ENCODE measurements at places on chromosomes 1 and 21.

GRCh38 chr1:150966011-150966410 lies 8.6 kb downstream of the CERS2 start:
- no peak for DNase-seq

DNA sequence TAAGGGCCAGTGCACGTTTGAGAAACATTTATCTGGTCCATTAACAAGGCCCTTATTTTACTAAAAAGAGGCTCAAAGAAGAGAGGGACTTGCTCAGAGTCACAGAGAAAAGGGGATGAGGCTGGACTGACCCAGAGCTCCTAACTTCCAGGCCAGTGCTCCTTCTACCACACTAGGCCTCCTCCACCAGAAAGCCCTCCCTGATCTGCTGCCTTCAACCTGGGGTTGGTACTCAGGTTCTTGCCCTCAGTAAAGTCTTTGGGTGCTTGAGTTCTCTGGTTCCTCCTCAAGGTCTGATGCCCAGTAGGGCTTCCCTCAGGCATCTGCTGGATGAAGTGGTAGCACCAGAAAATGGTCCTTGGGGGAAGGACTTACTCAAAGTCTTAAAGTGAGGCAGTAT lies 26.0 kb downstream of the TTC39A start:
- DNase-seq, result no peak

- no peak for DNase-seq
Observed at GRCh38 chr1:232287676-232288569, 342.0 kb downstream of the SIPA1L2 start.

DNA sequence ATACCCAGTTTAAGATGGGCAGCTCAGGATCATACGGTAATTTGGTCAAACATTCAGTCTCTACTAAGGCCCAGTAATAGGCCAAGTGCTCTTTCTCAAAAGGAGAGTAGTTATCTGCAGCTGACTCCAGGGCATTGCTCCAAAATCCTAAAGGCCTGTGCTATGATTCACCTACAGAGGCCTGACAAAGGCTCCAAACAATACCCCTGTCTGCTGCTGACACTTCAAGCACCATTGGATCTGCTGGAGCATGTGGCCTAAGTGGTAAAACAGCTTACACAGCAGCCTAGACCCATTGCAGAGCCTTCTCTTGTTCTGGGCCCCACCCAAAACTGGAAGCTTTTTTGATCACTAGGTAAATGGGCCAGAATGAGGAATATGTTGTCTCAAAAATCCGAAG lies 22.8 kb downstream of the SLAMF7 start:
- DNase-seq, result no peak

GRCh38 chr1:109634771-109635750 lies 15.4 kb downstream of the AMPD2 start:
- DNase-seq, result no peak

DNA sequence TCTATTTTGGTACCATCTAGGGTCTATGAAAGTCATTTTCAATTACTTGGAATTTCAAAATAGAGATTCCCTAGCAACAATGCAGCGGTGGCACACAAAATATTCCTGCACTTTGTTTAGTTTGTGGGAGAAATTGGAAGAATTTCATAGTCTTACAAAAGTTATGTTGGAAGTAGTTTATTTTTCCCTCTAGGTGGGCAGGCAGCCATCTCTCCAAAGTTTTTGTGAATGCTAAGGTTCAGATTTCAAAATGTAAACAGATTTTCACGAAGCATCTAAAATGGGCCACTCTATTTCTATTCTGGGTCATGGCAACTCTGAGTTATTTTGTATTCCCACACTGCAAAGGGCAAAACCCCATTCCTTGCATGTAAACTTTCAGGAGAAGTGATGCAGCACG lies 8.0 kb downstream of the SMCP start:
- no peak for DNase-seq

- no peak for DNase-seq
Observed at GRCh38 chr21:42733037-42733627, 79.7 kb downstream of the PDE9A start.

- DNase-seq, result no peak
Observed at GRCh38 chr1:55531644-55532043, 316.5 kb upstream of the USP24 start.

GRCh38 chr1:164716992-164717703 lies 158.2 kb downstream of the PBX1 start:
- DNase-seq, result no peak

DNA sequence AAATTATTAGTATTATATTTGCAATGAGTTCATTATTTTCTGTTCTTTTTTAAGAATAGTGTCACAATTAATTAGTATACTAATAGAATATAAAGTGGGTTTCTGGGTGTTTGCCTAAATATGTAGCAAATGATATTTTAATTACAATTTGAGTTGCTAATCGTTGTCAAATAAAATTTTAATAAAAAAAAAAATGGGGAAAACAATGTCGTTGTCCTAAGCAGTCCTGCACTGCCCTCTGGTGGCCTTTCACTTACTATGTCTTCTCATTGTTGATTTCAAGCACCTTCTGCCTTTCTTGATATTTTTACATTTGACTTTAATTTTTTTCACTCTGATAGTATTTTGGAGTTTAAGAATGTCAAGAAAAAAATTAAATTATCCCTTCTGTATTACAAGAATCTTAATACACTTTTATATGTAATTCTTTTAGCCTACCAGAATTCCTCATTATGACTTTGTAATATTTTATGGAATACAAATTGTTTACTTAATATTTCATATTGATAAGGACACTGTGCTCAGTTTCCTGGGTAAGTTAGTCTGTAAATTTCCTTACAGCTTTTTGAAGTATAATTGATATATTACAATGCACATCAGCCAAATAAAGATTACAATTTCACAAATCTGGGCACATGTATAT lies 104.5 kb upstream of the FMN2 start:
- DNase-seq, result no peak

GRCh38 chr1:46401154-46401913 lies 7.2 kb downstream of the FAAH start:
- no peak for DNase-seq

DNA sequence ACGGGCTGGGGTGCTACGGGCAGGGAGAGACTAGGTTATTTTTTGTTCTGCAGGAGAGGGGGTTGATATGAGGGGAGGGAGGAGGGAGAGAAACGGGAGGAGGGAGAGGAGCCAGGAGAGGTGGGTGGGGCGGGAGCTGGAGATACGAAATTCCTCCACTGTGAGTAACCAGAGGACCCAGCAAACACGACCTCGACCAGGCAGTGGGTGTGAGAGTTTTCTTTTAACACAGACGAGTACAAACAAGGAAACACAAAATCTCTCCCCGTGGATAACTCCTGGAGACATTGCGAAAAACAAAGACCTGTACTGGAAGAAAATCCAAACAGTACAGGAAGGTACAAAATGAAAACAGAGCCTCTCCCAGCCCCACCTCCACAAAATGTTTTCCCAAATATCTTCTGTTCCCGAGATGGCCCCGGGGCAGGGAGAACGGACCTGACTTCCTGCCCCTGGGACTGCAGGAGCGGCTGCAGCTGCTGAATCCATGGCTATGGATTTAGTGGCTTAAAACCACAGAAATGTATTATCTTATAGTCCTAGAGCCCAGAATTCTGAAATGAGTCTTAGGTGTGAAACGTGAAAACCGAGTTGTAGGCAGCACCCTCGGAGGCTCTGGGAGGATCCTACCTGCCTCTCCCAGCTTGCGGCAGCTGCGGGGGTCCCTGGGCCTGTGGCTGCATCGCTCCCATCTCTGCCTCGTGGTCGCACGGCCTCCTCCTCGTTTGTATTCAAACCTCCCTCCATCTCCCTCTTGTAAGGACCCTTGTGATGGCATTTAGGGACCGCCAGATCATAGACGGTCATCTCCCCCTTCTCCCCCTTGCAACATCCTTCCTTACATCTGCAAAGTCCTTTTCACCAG lies 82.2 kb downstream of the RIPK4 start:
- no peak for DNase-seq

DNA sequence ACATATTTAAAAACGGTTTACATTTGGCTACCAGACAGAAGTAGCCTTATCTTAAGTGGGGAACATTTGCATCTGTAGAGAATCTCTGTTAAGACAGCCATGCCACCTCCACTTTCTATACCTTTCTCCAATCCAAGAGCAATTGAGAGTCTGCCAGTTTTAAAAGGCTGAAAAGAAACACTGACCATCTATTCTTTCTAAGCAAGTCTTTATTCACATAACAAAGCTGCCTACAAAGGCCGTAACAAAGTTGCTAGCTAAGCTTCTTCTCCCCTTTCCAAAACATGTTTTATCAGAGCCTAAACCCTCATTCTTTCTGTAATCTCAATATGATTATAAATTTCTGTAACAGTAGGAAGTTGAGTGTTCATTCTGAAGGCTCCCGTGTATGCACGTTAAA lies 1078.3 kb downstream of the NCAM2 start:
- no peak for DNase-seq

GRCh38 chr1:228349701-228350171 lies 56.9 kb downstream of the TRIM11 start:
- DNase-seq, result no peak

- DNase-seq, result no peak
Observed at GRCh38 chr1:206961668-206962067, 8.6 kb downstream of the FCAMR start.

DNA sequence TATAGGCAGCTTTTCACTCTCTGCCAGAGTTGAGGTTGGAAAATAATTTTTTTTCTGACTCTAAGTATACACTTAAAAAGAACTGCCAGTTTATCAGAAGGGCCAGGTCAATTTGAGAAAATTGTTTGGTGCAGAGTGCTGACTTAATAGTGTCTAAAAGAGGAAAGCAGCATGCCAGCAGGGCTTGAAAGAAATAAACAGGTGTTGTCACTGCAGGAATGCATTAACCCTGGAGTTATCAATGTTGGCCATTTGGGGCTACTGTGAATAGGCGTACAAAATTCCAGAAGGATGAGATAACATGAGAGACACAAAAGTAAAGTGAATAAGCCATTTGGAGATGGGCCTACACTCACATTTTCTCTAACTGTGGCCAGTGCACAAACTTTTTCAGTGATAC lies 220.6 kb upstream of the PLD5 start:
- DNase-seq, result no peak

GRCh38 chr1:185377831-185378230 lies 60.8 kb upstream of the IVNS1ABP start:
- DNase-seq, result no peak

DNA sequence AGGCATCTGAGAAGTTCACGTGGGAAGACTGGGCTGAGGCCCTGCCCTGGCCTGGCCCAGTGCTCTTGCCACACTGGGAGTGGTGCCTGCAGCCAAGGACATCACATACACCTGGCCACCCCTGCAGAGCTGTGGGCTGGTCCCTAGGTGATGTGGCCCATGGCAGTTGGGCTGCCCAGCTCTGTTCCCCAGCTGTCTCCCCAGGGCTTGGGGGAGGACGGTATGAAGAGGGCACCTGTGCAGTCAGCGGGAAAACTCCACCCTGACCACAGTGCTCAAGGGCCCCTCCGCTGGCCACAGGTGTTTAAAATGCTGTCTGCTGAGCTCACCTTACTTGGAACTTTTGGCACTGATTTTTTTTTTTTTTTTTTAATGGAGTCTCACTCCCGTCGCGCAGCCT lies 120.4 kb upstream of the SLC25A33 start:
- no peak for DNase-seq

DNA sequence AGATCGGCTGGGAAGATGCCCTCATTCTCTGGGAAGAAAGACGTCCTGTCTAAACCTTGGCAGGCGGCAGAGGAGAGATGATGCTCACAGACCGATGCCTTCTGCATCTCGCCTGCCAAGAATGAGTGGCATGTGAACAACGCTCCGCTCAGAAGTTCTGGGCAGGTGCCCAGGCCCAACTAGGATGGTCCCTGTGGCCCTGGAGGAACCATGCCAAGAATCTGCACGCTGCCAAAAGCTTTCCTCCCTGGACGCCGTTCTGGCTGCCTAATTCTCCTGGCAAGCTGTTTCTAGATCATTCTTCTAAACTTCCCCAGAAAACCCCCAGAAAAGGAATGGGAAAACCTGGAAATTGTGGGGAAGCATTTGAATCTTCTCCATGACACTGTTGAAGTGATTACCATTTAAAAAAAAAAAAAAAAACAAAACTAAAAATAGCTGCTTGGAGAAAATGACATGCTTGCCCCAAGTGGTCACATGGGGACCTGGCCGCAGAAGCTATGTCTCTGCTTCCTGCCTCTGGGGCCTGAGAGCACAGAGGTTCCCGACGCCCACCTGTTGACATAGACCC lies 440.9 kb downstream of the PRDM2 start:
- no peak for DNase-seq

DNA sequence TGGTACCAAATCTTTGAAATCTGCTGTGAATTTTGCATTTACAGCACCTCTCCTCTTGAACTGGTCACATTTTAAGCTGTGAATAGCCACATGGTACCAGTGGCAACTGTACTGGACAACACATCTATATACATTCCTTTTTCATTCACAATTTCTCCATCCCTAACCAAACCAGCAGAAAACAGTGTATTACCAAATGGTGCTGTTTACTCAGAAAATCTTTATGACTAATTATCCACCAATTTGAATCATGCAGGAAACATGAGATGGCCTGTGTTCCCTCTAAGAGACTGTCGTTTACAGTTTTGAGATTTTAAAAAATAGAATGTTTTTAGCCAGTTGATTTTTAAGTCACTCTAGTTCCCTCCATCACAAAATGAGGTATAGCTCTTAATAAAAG lies 17.6 kb upstream of the CCT8 start:
- DNase-seq, result no peak

GRCh38 chr1:117128323-117129079 lies 7.0 kb upstream of the TRIM45 start:
- DNase-seq, result no peak

DNA sequence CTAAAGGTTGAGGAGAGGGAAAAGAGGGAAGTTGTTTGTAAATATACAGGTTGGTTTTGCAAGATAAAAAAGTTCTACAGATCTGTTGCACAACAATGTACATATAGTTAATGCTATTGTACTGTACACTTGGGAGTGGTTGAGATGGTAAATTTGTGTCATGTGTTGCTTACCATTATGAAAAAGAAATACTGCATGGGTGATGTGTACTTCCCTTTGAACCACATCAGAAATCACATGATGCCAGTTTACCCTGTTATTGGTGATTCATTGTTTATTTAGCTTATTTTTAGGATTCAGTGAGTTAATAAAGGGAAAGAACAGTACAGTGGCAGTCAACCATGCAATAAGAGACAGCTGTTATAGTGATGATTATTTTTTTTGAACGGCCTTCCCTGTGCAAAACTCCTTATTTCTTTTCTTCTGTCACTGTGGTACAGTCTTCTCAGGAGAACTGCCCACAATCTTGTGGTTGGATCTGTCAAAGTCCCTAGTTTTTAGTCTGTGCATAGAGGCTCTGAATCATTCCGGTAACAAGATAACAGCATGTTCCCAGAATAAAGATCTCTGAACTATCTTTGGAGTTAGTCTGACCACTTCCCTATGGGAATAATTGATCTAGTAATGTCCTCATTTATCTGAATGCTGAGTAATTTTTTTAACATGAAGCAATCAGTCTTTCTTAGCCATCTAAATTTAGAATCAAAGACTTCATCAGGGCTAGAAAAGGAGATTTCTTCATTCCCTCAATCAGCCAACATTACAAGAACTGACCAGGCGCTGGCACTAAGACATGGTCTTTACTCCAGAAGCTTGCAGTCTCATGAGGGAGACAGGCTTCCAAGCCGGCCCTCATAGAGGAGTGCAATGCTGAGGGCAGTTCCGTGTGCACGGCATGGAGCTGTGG lies 84.2 kb downstream of the SH3GLB1 start:
- no peak for DNase-seq

All from right renal pelvis (tissue), 4 donors.